GM23248 (cell line): ENCODE measurements at places on chromosomes 5 and 9. TPM values are rescaled to one million over a fixed set of nuclear protein-coding genes. Genes with fewer than 3 reads are reported as not detected.

GRCh38 chr9:128635266-128636023 lies 21.2 kb downstream of the DYNC2I2 start:
- DNase-seq = peak; percentile 99
- H3K4me1 ChIP-seq = peaks cover 10% of the 10 kb centered on the region
- H3K4me3 ChIP-seq = peak overlapping the region; percentile 45; the same call in 1 of the 2 replicates
- no peaks in the 10 kb centered on the region for H3K27me3 ChIP-seq
- peak overlapping the region; percentile 85 for H3K27ac ChIP-seq

The ICE1 gene
- total RNA-seq = 13.4 and 17.0 TPM in 2 replicates

DNA sequence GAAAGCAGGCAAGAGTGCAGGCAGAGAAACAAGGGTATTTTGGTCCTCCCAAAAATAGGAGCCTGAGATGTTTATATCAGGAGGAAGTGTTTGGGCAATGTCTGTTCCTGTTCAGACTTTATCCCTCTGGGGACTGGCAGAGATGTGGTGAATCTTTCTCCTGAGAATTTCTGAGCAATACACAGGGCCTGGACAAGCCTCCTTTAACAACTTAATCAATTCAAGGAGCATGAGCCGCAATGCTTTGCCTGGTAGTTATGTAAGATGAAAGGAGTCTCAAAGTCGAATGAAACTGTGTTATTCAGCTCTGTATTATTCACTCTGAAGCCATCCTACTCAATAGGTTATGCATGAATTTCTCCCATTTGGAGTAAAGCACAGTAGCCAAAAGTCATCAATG lies 365.6 kb downstream of the MAN2A1 start:
- no peaks in the 10 kb centered on the region for H3K36me3 ChIP-seq
- peaks cover 14% of the 10 kb centered on the region for H3K4me1 ChIP-seq

DNA sequence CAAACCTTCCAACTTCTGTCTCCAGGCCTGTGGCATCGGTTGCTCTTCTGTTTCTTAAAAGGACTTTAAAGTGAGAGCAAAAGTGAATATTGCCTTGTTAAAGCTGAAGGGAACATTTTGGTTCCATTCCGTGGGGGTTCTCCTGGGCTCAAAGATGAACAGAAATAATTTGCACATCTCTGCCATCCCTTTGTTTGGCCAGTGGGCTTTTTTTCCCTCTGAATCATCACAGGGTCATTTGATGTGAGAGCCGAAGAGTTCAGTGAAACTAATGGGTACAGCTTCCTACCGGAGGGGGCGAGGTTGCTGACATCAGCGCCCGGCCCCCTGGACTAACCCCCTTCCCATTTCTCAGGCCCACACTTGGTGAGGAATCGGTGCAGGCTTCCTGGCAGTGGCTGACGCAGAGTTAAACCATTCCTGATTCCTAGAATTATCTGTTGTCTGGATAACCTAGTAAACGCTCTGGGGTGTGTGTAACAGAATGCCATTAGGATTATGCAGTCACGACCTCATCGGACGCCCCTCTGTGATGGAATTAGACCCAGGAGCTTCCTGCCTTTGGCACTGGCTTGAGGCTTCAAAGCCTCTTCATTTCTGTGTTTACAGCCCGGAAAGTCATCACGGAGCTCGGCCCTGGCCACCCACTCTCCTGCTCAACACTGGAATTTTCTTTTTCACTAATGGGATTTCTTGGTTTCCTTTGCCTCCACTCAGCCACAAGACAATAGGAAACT lies 61.6 kb upstream of the RPL26L1 start:
- H3K4me1 ChIP-seq = peaks cover 45% of the 10 kb centered on the region
- peak overlapping the region; percentile 57 for H3K4me3 ChIP-seq
- H3K27me3 ChIP-seq = no peaks in the 10 kb centered on the region
- peak; percentile 95 for DNase-seq

DNA sequence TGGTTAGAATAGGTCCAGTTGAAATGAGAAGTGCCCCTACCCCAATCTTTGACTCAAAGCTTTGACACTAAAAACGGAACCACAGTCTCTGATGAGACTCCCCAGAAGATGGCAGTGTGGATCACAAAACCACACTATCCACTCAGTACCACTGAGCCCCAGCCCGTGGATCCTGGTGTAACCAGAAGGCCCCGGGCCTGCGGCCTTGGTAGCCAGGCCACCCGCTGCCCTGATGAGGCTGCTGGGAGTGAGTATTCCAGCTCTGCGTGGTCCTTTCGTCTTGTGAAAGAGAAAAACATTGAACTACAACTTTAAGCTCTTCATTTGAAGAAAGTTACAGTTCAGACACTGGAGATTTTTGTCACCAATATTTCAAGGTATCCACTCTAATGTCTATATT lies 42.2 kb upstream of the FBP1 start:
- H3K27ac ChIP-seq = peak overlapping the region; percentile 38
- peaks cover 7% of the 10 kb centered on the region for H3K4me1 ChIP-seq
- H3K27me3 ChIP-seq = no peaks in the 10 kb centered on the region
- DNase-seq = peak; percentile 95
- H3K4me3 ChIP-seq = peak overlapping the region; percentile 31; the same call in 1 of the 2 replicates
- H3K36me3 ChIP-seq = no peaks in the 10 kb centered on the region

GRCh38 chr5:58816181-58816731 lies 233.4 kb downstream of the RAB3C start:
- H3K4me3 ChIP-seq = no peak overlapping the region
- DNase-seq = no peak
- no peaks in the 10 kb centered on the region for H3K4me1 ChIP-seq
- no peaks in the 10 kb centered on the region for H3K36me3 ChIP-seq

The KCNMB1 gene
- not detected in 2 replicates for total RNA-seq

The HAVCR2 gene
- not detected in 2 replicates for total RNA-seq

DNA sequence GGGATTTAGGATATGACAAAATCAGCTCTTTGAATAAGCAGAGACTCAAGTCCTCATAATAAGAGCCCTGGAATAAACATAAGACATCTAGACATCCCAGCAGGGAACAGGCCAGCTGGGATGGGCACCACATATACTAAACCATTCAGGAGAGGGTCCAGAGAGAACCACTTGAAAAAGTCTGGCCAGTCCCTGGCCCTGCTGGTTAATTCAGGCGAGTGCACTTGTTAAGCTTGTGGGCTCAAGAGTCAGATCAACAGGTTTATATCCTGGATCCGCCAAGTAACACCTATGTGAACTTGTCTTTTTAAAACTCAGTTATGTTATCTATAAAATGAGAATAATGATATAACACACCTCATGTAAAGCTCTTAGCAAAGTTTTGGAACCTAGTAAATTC lies 63.3 kb downstream of the CAVIN4 start:
- H3K4me1 ChIP-seq = no peaks in the 10 kb centered on the region
- no peak overlapping the region for H3K27ac ChIP-seq
- no peaks in the 10 kb centered on the region for H3K36me3 ChIP-seq
- H3K4me3 ChIP-seq = no peak overlapping the region
- H3K27me3 ChIP-seq = no peaks in the 10 kb centered on the region

The F12 gene
- total RNA-seq = 0.43 and 1.3 TPM in 2 replicates

DNA sequence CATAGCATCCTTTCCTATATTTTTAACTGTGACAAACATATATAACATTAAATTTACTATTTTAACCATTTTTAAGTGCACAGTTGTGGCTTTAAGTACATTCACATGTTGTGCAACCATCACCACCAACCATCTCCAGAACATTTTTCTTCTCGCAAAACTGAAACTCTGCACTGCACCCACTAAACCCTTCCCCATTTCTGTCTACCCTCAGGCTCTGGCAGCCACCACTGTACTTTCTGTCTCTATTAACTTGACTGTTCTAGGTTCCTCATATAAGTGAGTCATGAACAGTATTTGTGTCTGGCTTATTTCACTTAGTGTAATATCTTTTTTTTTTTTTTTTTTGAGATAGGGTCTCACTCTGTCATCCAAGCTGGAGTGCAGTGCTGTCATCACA lies 25.5 kb downstream of the KCNMB1 start:
- no peak for DNase-seq
- no peak overlapping the region for H3K4me3 ChIP-seq
- no peaks in the 10 kb centered on the region for H3K36me3 ChIP-seq
- H3K27ac ChIP-seq = no peak overlapping the region
- H3K27me3 ChIP-seq = peaks cover 14% of the 10 kb centered on the region

GRCh38 chr5:111374380-111374779 lies 138.0 kb downstream of the STARD4 start:
- no peaks in the 10 kb centered on the region for H3K27me3 ChIP-seq
- no peak overlapping the region for H3K4me3 ChIP-seq
- no peak for DNase-seq
- H3K27ac ChIP-seq = no peak overlapping the region

GRCh38 chr9:80447876-80448275 lies 876.1 kb downstream of the TLE4 start:
- H3K27ac ChIP-seq = no peak overlapping the region
- H3K27me3 ChIP-seq = no peaks in the 10 kb centered on the region
- H3K36me3 ChIP-seq = no peaks in the 10 kb centered on the region
- DNase-seq = no peak

The BAAT gene
- not detected in 2 replicates for total RNA-seq

DNA sequence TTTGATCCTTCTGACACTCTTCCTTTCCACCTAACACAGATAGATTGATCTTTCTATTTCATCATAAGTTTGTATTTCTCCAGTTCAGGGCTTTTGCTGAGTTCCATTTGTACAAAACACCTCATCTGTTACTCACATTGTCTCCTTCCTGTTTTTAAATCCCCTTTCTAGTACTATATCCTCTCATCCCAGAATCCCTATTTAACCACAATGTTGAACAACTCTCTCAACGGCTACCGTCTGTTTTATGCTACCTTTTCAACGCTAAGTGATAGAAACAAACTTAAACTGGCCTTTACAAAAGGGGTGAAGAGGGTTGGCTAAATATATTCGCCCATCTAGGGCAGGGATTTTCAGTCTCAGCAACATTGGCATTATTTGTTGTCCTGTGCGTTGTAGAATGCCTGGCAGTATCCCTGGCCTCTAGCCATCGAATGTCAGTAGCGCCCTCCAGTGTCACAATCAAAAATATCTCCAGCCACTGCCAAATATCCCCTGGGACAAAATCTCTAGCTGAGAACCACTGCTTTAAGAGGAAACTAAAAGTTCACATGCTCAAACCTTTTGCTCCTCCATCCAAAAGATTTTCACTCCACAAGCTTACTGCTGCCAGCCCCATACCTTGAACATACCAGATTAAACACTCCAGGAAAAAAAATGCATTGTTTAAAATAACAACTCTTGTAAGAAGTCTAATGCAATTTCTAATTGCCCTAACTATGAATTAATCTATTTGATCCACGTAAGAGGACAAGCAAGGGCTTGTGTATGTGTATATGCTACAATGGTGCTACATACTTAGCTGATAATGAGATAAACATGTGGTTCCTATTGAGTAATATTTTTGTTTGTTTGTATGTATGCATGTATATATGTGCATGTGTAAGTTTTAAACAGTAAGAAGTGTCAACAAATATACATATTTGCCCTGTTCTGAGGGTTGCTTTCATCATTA lies 344.0 kb downstream of the PTPRD start:
- no peak overlapping the region for H3K27ac ChIP-seq
- no peaks in the 10 kb centered on the region for H3K36me3 ChIP-seq
- no peaks in the 10 kb centered on the region for H3K4me1 ChIP-seq

The MAMDC2 gene
- total RNA-seq = not detected in 2 replicates

DNA sequence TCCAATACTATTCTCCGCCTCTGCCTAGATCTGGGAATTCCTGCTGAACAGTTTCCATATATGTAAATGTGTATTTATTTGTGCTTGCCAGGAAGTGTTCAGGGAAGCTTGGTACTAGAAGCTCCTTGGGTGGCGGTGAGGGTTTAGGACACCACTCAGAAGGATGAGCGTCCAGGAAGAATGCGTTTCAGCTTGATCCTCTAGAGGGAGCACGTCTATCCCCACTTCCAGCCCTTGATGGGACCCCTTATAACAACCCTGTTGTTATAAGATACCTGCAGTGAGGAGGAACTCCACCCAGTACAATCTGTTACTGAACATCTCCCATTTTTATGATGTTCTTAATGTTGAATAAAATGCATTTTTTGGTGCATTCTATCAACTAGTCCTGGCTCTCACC lies 88.9 kb downstream of the CYFIP2 start:
- no peaks in the 10 kb centered on the region for H3K4me1 ChIP-seq
- no peak overlapping the region for H3K27ac ChIP-seq
- no peaks in the 10 kb centered on the region for H3K36me3 ChIP-seq
- DNase-seq = no peak

DNA sequence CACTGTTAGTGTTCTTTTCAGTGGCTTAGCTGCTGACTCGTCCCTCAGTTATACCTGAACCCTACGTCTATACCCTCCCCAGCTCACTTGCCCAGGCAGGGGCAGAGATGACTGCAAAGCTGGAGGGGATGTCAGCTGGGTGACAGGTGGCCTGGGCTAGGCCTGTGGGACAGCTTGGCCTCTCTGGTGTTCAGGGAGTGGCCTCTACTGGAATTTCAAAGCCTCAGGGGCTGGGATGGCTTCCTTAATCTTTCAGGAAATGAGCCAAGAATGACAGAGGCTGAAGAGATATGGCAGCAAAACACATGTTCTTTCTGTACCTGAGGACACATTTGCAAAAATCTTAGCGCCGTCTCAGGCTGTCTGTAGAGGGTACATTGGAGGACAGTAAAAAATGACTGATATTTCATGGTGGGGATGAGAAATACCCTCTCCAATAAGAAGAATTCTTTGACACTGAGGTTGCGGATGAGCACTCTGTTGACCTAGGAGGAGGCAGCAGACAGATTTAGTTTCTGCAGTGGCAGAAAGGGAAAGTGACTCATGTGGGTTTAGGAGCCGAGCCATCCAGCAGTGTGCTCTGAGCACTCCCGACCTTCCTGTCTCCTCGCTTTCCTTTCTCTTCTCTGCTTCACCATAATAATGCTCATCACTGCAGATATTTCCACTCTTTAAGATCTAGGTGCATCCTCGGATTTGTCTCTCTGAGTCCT lies 54.4 kb downstream of the ENTREP1 start:
- H3K36me3 ChIP-seq = no peaks in the 10 kb centered on the region
- H3K27ac ChIP-seq = no peak overlapping the region
- H3K4me1 ChIP-seq = peaks cover 33% of the 10 kb centered on the region

DNA sequence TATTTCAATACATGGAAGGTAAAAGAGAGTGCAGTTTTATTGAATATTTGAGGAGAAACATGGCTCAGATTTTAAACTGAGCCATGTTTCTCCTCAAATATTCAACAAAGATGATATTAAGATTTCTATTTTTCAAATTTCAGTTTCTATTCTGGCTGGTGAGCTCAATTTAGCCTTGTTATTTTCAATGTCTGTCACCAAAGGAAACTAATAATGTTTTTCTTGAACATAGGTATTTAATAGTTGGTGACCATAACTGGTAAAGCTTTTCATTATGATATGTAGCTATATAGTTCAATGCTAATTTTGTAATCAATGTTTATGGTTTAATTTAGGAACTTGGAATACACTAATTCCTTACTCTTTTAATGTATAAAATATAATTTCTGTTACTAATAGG lies 177.4 kb downstream of the FER start:
- no peaks in the 10 kb centered on the region for H3K36me3 ChIP-seq
- H3K4me3 ChIP-seq = no peak overlapping the region
- H3K27ac ChIP-seq = no peak overlapping the region
- no peaks in the 10 kb centered on the region for H3K4me1 ChIP-seq
- no peak for DNase-seq

The QRFP gene
- total RNA-seq = not detected in 2 replicates

GRCh38 chr5:107652839-107653607 lies 17.7 kb downstream of the EFNA5 start:
- no peaks in the 10 kb centered on the region; the same call in 1 of the 2 replicates for H3K27me3 ChIP-seq
- no peak for DNase-seq
- no peak overlapping the region for H3K27ac ChIP-seq
- no peak overlapping the region for H3K4me3 ChIP-seq
- H3K36me3 ChIP-seq = no peaks in the 10 kb centered on the region

- no peaks in the 10 kb centered on the region for H3K4me1 ChIP-seq
- no peak overlapping the region for H3K4me3 ChIP-seq
- no peak overlapping the region for H3K27ac ChIP-seq
- H3K36me3 ChIP-seq = no peaks in the 10 kb centered on the region
- H3K27me3 ChIP-seq = no peaks in the 10 kb centered on the region
- no peak for DNase-seq
These were observed 117.0 kb downstream of the CRB2 start for GRCh38 chr9:123472862-123473614.

The TAF7 gene
- 65.0 and 65.9 TPM in 2 replicates for total RNA-seq
